Cardiac muscle cell (in vitro differentiated cells and primary cell): ENCODE measurements at places on chromosomes 2 and 18.

- no peak for DNase-seq
These were observed 25.1 kb upstream of the MRO start for GRCh38 chr18:50844960-50845359.

DNA sequence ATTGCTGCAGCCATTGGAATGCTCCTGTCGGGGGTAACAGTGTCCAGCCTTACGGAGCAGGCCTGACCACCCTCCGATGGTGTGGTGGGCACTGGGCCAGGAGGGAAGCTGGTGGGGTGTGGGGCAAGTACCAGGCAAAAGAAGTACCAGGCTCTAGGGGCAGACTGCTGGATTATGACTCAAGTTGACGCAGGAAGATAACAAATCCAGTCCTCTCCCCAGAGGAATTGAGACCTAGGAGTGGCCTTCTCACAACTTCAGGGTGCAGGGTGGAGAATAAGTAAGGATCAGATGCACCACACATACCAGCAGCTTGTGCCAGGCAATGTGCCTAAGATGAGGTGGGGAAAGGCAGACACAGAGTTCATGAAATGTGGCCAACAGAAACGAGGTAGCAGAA is 37.9 kb downstream of the SEMA4F start:
- no peak for DNase-seq

- no peak for DNase-seq
These were observed 42.1 kb upstream of the SNED1 start for GRCh38 chr2:240956171-240956934.

- DNase-seq: no peak
These were observed 1.7 kb upstream of the SCYGR2 start for GRCh38 chr2:227597036-227597435.

DNA sequence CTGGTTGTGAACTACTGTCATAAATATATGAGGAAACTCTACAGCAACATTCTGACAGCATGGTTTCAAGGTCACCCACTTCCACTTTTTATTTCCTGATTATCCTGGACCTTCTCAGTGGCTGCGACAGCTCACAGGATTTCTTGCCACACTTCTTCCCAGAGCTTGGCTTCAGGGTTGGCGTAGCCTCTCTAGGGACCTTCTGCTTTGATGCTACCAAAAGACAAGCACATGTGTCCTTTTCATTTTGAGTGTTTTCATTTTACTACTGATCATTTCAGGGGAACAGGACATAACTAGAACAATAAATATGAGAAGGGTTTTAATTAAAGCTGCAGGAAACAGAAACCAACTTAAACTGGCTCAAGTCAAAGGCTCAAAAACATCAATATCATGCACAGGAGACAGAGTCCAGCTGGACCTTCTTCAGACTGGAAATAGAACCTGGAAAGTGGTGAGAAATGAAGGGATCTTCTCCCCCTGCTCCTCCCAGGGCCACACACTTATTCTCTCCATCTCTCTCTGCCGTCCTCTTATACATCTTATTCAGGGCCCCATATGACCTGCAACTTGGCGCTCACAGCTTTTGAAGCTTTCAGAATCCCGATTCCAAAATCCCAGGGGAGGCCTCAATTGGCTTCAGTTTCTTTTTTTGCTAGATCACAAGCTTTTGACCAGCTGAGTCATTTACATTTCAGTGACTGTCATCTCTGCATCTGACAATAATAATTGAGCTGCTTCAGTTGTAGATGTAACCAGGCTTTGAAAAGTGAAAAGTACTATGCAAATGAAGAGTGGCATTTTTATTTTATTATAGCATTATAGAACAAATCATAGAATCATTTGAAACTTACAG is 9.7 kb downstream of the VIT start:
- no peak for DNase-seq

GRCh38 chr18:25815659-25816058 is 274.8 kb downstream of the SS18 start:
- no peak for DNase-seq
